Breast epithelium (tissue), 4 donors: ENCODE measurements at places on chromosomes 7 and 10. TPM values are rescaled to one million over a fixed set of nuclear protein-coding genes. Genes with fewer than 3 reads are reported as not detected.

- H3K27me3 ChIP-seq: no peaks in the 10 kb centered on the region
- no peak overlapping the region for H3K4me3 ChIP-seq
- no peak for DNase-seq
- no peak overlapping the region for H3K27ac ChIP-seq
- H3K4me1 ChIP-seq: no peaks in the 10 kb centered on the region
Observed at GRCh38 chr10:54081950-54082349, 719.1 kb downstream of the PCDH15 start.

The SYNPO2L gene
- total RNA-seq: not detected

The IDE gene
- total RNA-seq: 29.2 TPM

The FAM25C gene
- not detected for total RNA-seq

DNA sequence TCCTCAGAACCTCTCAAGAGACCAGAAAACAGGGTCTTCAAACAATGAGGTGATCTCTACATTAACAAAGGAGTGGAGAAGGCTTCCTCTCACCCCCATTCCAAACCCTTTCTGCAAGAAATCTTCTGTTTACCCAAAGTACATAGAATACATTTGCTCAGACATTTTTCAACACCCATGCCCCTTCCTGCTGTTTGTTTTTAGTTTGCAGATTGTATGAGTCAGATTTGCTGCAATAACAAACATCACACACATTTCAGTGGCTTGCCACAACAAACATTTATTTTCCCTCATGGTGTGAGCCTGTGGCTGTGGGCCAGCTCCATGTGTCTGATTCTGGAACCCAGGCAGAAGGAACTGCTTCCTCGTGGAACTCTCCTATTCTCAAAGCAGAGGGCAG is 68.2 kb upstream of the BAIAP2L1 start:
- no peaks in the 10 kb centered on the region for H3K27me3 ChIP-seq
- H3K4me1 ChIP-seq: no peaks in the 10 kb centered on the region
- H3K36me3 ChIP-seq: no peaks in the 10 kb centered on the region
- no peak for DNase-seq

GRCh38 chr10:4839353-4839752 is 13.3 kb downstream of the AKR1E2 start:
- no peaks in the 10 kb centered on the region for H3K4me1 ChIP-seq
- DNase-seq: no peak
- H3K27me3 ChIP-seq: no peaks in the 10 kb centered on the region
- H3K36me3 ChIP-seq: no peaks in the 10 kb centered on the region
- H3K27ac ChIP-seq: no peak overlapping the region
- no peak overlapping the region for H3K4me3 ChIP-seq

The PLAU gene
- total RNA-seq: 4.2 TPM

DNA sequence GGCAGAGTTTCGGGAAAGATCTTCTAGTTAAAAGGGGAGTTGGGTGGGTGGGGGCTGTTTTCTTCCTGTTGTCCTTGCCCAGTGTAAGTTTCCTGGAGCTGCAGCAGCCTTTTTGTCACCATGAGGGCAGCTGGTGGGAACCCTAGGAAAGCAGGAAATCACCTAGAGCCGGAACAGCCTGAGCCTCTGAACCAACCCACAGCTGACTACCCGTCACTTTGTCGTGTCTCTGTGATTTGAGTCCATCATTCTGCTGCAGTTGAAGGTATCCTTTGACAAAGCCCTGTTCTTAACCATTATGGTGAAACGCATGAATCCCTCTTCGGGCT is 1.2 kb upstream of the C10orf143 start:
- no peak for DNase-seq
- no peaks in the 10 kb centered on the region for H3K4me1 ChIP-seq
- peak overlapping the region; percentile 96 for H3K27ac ChIP-seq
- H3K36me3 ChIP-seq: no peaks in the 10 kb centered on the region
- peak overlapping the region; percentile 65 for H3K4me3 ChIP-seq
- H3K27me3 ChIP-seq: no peaks in the 10 kb centered on the region
